ENCODE measurements at places on chromosomes 13 and 19. TPM values are rescaled to one million over a fixed set of nuclear protein-coding genes. Genes with fewer than 3 reads are reported as not detected.
A peak's percentile ranks its signal among the peaks of the same experiment; 100 is the strongest.

DNA sequence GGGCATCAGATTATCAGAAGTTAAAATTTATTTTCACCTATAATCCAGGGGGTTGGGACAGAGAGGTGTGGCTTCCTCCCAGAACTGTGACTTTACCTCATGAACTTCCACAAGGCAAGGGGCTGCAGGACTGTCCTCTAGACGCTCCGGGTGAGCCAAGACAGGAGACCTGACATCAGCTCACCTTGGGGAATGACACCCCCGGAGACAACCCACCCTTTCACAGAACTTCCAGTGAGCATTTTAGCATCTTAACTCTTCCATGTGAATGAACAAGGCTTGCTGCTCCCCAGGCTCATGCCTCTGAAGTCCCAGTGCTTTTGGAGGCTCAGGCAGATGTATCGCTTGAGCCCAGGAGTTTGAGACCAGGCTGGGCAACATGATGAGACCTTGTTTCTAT is 29.4 kb upstream of the TFDP1 start:
- no peak for DNase-seq

DNA sequence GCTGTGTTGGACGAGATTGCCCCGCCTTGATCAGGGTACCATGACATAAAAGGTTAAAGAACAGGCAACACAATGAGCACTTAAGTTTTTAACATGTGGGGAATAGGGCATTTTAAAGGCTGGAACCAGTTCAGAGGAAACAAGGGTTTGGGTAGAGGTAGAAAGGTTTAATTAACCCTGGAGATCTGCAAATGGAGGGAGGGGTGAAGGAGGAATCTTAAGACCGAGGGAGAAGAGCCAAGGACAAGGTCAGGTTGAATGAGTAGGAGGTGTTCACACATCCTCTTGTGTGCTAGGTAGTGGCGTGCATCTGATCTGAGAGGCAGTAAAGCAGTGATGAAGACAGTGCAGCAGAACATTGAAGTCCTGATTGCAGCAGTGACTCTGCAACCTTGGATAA is 28.5 kb downstream of the SKA3 start:
- DNase-seq = no peak

DNA sequence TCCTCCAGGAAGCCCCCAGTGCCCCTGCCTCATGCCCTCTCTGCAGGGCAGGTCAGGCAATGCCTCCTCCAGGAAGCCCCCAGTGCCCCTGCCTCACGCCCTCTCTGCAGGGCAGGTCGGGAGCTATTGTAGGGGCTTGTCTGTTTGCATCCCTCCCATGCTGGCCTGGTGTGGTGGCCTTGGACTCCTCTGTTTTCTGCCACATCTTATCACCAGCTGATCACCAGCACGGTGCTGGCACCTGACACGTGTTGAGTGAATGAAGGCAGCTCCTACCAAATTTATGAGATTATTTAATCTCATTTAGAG is 51.5 kb upstream of the C13orf46 start:
- no peak for DNase-seq

GRCh38 chr13:90448466-90449037 is 898.9 kb upstream of the MIR17HG start:
- DNase-seq = no peak

ARHGEF1 gene
- 74.6 TPM for total RNA-seq

DNA sequence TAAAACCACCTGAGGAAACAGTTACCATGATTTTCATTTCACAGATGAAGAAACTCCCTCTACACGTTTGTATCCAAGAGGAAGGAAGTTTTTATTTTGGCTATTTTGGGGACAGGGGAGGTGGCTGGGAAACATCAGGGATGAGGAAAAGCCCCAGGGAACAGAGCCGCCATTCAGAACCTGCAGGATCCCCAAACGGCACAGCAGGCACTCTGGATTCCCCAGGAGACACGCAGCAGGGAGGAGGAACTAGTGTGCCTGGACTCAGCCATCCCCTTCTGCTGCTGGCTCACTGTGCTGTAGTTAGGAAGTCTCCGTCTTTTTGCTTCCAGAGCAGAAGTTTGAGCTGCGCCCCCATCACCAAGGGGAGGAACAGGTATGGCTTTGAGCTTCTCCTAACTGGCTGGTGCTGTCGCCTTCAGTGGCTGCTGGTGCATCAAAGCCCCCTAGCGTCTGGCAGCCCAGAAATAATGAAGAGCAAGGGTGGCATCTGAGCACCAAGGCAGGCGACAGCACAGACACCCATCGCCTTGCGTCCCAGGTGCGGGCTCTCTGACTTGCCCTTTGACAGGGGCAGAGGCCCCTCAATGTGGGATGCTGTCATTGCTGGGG is 4.2 kb downstream of the NAPA start:
- no peak for DNase-seq

GRCh38 chr13:103540382-103540765 is 474.2 kb upstream of the SLC10A2 start:
- DNase-seq = no peak

RASGRP4 gene
- 23.4 TPM for total RNA-seq

GRCh38 chr13:50794226-50794625 is 49.3 kb downstream of the DLEU7 start:
- DNase-seq = no peak

ICAM5 gene
- total RNA-seq = 10.8 TPM

TMIGD2 gene
- 36.1 TPM for total RNA-seq

DNA sequence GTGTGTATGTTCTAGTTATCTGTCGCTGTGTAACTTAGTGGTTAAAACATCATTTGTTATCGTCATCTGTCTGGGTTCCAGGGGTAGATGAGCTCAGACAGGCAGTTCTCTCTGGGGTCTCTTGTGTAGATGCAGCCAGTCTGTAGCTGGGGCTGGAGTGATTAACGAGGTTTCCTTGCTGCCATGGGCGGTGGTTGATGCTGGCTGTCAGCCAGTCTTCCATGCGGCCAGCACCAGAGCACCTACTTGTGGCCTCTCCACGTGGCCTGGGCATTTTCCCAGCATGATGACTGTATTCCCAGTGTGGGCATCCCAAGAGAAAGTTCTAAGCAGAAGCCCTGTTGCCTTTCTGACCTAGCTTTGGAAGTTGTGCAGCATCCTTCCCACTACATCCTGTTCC is 10.7 kb downstream of the ERCC5 start:
- DNase-seq = no peak

- no peak for DNase-seq
Observed at GRCh38 chr19:52520013-52520412, 7.5 kb upstream of the ZNF808 start.

GRCh38 chr13:44451126-44451525 is 77.5 kb downstream of the SERP2 start:
- no peak for DNase-seq

TMC4 gene
- total RNA-seq = under 0.01 TPM

DNA sequence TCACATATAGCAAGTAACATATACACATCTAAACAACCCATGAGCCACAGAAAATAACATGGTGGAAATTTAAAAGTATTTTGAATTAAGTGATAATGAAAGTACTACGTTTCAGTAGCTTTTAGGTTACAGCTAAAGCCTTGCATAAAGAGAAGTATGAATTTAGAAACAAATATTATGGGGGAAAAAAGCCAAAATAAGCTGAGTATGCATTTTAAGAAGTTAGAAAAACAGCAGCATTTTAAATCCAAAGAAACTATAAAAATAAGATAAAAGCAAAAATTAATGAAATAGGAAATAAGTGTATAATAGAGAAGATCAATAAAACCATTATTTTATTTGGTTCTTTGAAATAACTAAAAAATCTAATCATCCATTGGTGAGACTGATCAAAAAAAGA is 89.8 kb upstream of the ARHGEF7 start:
- DNase-seq = no peak

TNNT1 gene
- not detected for total RNA-seq

GRCh38 chr13:20002787-20003186 is 44.3 kb downstream of the ZMYM2 start:
- DNase-seq = peak; percentile 22

DNA sequence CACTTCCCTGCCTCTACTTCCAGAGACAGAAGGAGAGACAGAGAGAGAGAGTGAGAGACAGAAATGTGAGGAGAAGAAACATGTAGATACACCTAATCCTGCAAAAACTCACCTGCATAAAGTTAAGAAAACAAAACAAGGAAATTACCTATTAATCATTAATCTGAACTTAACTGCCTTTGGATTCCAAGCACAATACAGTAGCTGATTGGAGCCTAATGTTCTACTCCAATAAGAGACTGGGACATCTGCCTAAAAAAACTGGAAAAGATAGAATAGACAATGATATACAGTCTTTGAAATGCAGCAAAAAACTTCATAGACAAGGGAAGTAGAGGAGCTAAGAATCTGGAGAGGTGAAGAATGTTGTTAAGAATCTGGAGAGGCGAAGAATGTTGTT is 910.2 kb upstream of the SLC10A2 start:
- DNase-seq = no peak

EFNB2 gene
- 0.81 TPM for total RNA-seq

- no peak for DNase-seq
Observed at GRCh38 chr13:76474966-76475365, 411.2 kb downstream of the KCTD12 start.

DNA sequence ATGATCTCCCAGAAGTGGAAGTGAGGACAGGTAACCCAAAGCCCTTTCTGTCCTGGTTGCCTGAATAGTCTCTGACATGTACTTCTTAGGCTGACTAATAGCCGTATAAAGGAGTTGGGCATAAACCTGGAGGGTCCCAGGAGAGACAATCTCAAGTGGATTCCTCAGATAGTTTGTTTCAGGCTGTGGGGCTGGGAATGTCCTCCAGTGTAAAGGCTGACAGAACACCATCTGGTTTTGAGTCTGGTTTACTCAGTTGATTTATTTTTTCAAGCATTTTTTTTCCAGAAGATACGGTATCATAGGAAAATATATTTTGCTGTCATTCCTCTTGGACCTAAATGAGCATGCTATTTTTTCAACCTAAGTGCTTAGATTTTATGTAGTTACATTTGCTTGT is 15.2 kb downstream of the HTR2A start:
- DNase-seq = no peak

KIR2DL4 gene
- total RNA-seq = under 0.01 TPM
